ENCODE measurements at places on chromosomes 16 and 17.

GRCh38 chr17:21283482-21284318, 811 bp upstream of the MAP2K3 start:
- no peak for DNase-seq

DNA sequence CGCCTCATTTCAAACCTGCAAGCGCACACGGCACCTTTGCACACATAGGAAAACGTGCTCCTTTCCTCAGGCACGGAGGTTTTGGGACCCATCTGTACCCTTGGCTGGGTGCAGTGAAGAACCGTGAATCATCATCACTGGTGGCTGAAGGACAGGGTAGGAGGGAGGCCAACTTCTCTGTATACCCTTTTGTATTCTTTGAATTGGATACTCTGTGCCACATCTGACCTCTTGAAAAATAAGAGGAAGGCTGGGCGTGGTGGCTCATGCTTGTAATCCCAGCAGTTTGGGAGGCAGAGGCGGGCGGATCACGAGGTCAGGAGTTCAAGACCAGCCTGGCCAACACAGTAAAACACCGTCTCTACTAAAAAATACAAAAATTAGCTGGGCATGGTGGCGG, 11.7 kb downstream of the GPRC5B start:
- no peak for DNase-seq

DNA sequence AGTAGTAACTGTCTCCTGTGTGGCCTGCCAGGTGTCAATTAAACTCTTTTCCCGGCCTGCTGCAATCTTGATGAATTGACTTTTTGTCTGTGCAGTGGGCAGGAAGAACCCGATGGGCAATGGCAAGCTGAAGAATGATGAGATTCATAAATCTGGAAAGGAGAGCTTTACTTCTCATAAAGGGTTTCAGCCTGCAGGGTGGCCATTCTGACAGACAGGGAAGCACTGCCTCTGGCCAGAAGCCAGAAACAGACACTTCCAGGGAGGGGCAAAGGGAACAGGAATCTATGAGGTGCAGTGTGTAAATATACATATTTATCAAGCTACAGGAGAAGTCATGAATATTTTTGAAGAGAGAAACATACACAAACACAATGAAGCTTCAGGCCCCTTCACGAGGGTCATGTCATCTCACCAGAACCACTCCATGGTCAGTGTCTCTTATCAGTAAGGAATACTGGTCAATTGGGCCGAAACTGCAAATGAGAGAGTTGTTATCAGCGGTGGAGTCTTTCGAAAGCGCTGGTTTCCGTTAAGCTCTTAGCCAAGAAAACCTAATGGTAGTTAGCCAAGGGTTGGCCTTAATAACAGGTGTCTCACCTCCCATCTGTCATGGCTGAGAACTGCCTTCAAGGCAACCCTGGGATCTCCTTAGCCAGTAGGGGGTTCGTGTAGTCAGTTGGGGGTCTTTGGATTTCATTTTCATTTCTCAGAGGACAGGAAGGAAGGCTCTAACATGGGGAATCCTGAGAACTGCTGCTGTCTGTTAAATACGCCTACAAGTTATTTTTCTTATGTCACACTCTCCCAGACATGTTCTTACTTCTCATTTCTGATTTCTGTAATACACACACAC, 1.2 kb upstream of the NARF start:
- DNase-seq = no peak

DNA sequence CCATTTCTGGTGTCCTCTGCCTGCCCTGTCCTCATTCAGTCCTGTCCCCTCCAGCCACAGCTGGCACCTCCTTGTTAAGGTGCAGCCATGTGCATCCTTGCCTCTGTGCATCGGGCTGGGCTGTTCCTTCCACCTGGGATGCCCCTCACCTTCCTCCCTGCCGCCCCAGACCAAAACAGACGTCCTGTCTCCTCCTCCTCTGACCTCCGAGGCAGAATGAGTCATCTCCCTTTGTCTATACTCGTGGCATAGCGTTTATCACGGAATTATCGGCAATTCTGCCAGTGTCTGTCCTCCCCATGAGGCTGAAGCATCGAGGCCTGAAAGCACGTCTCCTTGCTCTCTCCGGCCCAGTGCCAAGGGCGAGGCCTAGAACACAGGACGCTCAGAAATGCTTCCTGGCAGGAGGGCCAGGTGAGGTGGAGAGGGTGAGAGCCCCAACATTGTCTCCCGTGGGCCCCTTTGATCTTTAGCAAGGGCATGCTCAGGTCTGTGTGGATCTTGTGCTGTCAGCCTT, 4.6 kb downstream of the RAI1 start:
- DNase-seq = no peak

DNA sequence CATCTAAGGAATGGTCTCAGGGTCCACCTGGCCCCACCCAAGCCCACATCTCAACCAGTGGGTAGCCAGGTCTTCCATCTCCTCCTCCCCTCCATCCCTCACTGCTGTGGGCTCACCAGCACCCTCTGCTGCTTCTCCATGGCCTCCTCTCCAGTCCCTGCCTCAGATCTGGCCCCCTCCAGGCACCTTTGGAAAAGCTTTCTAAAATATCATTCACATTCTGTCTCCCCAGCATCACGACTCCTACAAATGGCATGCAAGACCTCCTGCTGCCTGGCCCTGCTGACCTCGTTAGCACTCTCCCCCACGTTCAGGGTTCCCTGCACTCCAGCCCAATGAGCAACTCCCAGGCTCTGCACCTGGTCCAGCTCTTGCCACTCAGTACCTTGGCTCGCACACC, 13.7 kb downstream of the GLP2R start:
- DNase-seq = no peak

DNA sequence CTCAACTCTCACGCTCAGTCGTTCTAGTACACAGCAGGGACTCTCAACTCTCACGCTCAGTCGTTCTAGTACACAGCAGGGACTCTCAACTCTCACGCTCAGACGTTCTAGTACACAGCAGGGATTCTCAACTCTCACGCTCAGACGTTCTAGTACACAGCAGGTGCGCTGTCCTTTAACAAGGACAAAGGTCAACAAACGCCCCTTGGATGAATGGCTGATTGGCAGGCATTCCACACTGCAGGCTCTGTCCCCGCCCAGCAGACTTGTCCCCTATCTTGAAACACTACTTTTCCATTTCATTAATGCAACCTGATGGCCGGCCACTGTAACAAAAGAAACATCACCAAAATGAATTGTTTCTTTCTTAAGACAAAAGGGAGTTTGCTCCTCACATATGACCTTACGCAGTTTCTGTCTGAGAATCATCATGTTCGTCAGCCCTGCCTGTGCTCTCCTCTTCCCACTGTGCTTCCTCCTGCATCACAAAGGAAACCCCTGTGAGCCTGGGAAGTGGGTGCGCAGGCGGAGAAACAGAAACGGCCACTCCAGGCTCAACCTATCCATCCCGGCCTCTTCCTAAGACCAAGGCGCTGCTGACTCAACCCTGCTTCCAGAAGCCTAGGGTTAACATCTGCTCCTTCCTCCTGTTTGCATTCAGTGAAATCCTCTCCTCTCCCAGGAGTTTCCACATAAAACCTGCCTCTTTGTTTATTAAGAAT, 59.8 kb downstream of the ANKRD11 start:
- DNase-seq = peak; percentile 25

DNA sequence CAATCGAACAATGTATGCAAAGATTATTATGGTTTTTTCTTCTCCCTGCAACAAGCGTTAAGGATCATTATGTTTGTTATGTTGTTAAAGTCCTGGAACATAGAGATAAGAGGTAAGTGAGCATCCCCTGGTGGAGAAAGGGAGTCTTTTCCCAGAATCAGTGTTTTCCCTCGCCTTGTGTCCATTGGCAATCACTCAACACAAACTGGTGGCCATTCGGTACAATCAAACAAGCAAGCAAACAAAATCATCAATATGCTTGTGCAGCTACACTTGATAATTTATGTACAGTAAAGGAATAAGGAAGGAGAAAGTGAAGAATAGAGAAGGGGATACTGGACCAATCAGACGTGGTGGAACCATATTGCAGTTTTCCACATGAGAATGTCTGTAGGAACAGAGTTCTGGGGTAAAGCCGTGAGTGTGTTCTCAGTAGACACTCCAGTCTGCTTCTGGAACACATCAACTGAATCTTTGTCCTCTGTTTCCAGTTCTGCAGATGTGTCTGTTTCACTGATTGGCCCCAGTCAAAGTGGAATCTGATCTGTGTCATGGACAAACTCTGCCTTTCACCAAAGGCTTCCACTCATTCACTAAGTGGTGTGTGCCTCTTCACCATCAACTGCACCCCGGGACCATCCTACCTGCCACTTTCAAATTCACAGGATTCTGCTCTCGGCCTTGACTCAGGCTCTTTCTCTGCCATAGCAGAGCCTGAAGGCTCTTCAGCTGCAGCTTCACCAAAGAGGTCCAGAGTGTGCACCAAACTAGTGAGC, 169.5 kb downstream of the AHSP start:
- DNase-seq = no peak

DNA sequence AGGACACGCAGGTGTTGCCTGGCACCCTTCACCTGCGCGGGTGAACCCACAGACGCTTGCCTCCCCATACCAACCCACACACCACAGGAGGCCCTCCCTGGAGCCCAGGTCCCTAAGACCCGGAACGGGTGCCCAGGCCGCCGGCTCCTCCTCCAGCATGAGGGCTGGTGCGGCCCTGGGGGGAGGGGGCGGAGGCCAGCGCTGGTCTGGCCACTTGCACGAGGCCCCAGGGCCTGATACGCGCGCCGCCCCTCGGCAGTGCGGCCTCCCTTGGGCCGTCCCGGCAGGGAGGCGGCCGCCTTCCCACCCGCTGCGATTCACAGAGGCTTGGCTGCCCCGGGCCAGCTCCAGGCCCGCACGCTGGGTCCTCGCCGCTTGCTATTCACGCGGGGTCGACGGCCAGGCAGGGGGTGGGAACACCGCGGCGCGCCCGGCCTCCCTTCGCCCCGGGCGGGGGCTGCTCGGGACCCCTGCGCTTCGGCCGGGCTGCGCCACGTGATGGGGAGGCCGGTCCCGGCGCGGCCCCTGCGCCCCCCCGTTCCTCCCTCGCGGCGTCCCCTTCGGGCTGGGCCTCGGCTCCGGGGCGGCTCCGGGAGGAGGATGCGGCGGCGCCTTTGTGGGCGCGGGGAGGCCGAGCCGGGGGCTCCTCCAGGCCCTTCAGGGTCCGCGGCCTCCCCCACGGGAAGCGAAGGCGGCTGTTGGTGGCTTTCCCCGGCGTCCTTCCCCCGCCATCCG, 685 bp downstream of the FASN start:
- no peak for DNase-seq

- DNase-seq = no peak
Measured at GRCh38 chr17:78144736-78145641, 1.2 kb upstream of the C17orf99 start.

- DNase-seq = no peak
Measured at GRCh38 chr16:83046664-83047063, 419.9 kb downstream of the CDH13 start.

GRCh38 chr17:60391471-60392041, 377 bp downstream of the USP32 start:
- peak; percentile 63 for DNase-seq

DNA sequence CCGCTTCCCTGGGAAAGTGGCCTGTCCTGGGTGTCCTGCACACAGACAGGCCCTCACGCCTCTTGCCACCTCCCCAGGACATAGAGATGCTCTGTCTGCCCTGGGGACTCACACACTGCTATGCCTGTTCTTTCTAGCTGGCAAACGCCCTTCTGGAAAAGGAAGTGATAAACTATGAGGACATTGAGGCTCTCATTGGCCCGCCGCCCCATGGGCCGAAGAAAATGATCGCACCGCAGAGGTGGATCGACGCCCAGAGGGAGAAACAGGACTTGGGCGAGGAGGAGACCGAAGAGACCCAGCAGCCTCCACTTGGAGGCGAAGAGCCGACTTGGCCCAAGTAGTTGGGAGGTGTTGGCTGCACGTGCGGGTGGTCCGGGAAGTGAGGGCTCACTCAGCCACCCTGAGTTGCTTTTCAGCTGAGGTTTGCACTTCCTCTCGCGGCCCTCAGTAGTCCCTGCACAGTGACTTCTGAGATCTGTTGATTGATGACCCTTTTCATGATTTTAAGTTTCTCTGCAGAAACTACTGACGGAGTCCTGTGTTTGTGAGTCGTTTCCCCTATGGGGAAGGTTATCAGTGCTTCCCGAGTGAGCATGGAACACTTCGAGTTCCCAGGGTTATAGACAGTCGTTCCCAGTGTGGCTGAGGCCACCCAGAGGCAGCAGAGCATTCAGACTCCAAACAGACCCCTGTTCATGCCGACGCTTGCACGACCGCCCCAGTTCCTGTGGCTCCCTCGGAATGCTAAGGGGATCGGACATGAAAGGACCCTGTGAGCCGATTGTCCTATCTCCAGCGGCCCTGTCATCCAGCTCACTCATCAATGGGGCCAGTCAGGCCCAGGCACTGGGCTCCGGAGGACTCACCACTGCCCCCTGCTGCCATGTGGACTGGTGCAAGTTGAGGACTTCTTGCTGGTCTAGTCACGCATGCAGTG, 3.5 kb upstream of the RPL13 start:
- no peak for DNase-seq

DNA sequence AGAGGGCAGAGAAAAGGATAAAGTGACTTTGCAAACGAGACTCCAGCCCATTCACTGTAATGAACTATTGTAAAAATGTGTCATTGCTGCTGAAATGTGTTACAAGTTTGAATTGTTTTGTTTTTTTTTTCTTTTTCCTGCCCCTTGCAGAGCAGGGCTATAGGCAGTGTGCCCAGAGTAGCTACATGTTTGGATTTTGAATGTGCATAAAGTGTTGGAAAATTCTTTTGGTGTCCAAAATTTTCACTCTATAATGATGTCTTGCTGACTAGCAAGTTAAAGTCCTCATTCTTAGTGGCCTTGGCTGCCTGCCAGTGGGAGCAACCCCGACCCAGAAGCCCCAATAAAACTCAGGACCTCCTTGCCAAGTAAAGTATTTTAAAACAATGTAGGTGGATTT, 66.5 kb downstream of the IGF2BP1 start:
- DNase-seq = no peak

DNA sequence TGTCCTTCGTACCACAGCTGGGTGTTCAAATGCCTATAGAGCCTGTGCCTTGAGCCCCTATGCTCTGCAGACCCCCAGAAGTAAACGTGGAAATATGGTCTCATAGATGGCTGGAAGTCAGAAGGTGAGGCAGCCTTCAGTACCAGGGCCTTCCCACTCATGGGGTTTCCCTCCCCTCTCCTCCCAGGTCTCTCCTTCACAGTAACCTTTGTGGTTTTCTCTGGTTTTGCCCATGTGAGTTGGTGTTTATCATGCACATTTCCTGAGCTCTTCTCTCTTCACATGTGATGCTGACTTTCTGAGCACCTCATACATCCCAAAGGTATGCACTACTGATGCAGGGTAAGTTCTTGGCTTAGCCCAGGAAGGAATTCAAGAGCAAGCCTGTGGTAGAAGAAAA, 35.4 kb downstream of the TMEM114 start:
- DNase-seq = no peak

GRCh38 chr16:58411736-58412614, 19.7 kb downstream of the GINS3 start:
- no peak for DNase-seq
